ENCODE measurements at places on chromosomes 5 and 9.

GRCh38 chr9:81083854-81084512, 605.4 kb downstream of the TLE1 start:
- no peak for DNase-seq

DNA sequence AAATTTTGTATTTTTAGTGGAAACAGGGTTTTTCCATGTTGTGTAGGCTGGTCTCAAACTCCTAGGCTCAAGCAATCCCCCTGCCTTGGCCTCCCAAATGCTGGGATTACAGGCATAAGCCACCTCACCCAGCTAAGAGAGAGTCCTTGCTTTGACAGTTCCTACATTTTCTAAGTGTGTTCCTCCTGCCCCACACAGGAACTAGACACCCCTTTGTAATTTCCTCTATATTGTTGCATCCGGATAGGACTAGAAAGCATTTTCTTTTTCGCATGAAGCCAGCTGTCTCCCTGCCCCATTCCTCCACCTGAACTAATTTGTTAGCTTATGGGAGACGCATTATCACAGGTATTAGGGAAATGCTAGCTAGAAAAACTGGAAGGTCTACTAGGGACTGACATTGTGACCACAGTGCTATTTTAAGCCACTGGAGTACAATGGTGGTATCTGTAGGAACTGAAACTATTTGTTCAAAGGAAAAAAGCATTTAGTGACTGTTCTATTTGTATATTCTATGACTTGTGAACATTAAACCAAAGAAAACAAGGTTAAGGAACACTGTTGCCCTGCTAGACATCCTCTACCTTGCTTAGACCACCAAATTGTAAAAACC, 214.1 kb downstream of the SMARCA2 start:
- no peak for DNase-seq

GRCh38 chr9:28365020-28365640, 791.8 kb upstream of the C9orf72 start:
- no peak for DNase-seq

DNA sequence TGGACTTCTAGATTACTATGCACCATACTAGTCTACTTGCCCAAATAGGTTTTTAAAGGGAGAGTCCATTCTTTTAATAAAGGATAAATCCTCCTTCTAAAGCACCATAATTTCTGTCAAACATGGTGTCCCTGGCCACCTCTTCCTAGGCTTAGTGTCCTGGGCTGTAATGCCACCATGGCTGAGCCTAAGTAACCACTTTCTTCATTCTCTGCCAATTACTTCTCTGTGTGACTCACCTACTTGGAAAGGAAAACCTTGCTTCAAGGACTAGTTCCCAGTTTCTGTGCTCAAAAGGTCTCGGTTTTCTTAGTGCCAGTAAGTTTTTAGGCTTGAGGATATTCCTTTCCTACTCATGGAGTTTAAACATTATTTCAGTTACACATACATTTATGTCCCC, 273.4 kb downstream of the DENND1A start:
- no peak for DNase-seq

GRCh38 chr9:77024776-77025545, 5.5 kb downstream of the FOXB2 start:
- DNase-seq: no peak

GRCh38 chr5:166341740-166342337, 1949.6 kb upstream of the WWC1 start:
- no peak for DNase-seq

GRCh38 chr9:132645306-132645705, 24.5 kb downstream of the DDX31 start:
- no peak for DNase-seq

- no peak for DNase-seq
These were observed 62.8 kb downstream of the DCP2 start for GRCh38 chr5:113039229-113039933.

- no peak for DNase-seq
These were observed 43.0 kb downstream of the CYFIP2 start for GRCh38 chr5:157308836-157309465.

- DNase-seq: peak; percentile 45
These were observed 3.7 kb downstream of the HABP4 start for GRCh38 chr9:96453625-96454024.

DNA sequence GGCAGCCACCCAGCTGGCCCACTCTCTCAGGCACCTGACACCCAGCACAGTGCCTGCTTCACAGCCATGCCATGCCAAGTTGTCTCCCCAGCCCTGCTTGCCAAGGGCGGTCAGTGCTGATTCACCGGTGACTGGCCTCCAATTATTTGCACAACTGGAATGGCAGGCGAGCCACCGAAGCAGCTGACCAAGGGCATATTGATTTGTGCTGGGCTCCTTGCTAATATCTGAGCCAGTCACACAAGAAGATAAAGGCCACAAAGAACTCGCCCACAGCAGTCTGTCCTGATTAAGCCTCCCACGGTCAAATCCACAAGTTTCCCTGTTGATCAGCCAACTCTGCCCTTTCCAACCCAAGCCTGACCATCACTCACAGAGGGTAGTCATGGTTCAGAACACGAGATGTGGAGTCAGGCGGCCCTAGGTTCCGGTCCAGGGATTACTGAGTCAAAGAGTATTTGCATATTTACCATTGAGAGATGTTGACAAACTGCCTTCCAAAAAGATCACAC, 6.4 kb upstream of the EEIG1 start:
- no peak for DNase-seq

GRCh38 chr9:16899606-16900005, 29.1 kb upstream of the BNC2 start:
- no peak for DNase-seq

GRCh38 chr5:136020383-136021015, 8.3 kb upstream of the TGFBI start:
- DNase-seq: peak; percentile 87

DNA sequence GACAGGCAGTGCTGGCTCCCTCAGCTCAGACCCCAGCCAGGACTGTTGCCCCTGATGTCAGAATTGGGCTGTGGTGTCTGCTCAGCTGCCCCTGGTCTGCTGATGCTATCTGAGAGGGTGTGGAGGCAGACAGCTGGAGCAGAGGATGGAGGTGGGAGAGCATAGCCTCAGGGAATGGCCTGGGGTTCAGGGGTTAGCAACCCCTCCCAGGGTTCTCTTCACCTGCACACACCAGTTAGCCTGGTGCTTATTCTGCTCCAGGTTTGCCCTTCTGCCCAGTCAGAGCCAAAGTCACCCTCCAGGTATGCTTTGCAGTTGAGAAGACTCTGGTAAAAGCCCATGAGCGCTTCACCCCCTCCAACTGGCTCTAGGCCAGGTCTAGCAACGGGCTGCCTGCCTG, 109.8 kb downstream of the SAXO1 start:
- no peak for DNase-seq

DNA sequence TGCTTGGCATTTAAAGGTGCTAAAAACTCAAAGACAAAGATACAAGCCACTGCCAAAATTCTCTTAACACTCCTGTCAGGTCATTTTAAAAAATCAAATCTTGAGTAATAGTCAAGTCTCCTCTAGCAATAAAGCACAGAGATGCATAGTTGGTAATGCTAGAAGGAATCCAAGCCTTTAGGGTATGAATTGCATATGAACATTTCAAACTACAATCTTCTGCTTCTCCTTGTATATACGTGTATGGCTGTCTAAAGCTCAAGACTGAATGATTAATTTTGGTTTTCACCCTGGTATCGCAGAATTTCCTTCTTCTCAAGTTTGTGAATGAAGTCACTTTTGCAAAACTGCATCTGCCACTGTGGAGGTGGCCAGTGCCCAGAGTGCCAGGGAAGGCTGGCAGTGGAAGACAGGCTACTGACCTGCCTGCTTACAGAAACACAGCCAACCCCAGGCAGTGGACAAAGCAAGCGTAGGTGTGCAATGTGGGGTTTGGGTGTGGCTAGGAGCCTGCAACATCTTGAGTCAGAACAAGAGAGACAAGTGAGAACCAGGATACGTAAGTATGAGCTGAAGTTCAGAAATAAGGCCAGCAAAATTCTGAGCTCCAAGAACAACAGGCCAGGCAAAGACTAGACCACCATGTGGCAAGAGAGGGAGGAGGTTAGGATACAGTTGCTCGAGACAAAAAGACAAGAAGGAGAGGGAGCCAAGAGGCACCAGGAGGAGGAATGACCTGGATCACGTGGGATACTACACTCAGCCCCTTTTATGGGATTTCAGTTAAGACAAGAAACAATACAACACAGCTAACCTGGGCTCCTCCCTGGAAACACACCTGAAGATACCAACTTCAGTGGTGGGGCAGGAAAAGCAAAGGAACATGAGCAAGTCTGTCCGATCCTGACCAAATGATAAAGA, 22.6 kb downstream of the MYO10 start:
- no peak for DNase-seq

- DNase-seq: peak; percentile 60
These were observed 159.9 kb upstream of the RAI14 start for GRCh38 chr5:34496260-34496691.

- no peak for DNase-seq
These were observed 12.9 kb downstream of the PRRC2B start for GRCh38 chr9:131406563-131407436.

- no peak for DNase-seq
These were observed 638.3 kb downstream of the NR2F1-AS1 start for GRCh38 chr5:92942762-92943161.

DNA sequence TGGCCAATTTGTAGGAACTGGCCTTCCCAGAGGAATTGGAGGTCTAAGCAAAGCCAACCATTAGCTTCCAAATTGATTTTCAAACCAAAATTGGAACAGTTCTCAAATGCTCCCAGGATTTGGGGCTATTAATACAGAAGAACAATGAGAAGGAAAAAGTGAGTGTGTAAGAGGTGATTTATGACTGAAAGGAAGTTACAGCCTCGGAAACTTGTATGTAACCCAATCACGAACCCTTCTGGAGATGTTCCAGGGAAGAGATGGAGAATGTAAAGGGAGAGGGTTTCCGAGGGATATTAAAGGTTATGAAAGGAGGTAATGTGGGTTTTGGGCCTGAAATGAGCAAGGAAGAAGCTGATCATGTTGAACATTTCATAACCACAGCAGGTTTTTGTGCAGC, 93.2 kb upstream of the CXCL14 start:
- no peak for DNase-seq

DNA sequence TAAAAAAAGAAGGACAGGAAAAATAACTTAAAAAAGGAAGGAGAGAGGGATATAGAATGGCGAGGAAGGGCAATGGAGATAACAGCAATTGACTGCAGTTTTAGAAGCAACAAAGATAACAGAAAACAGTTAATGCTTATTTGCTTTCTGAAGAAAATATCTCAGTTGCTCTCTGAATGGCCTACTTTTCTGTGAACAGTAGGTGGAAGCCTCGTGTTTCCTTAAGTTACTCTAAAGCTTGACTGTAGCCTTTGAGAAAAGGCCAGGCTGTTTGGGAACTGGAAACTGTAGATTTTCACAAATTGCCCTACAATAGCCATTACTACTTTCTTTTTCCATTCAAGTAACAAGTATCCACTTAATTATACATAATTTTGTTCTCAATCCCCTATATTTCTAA, 404.5 kb downstream of the YTHDC2 start:
- DNase-seq: no peak

- no peak for DNase-seq
These were observed 101.0 kb downstream of the STARD4 start for GRCh38 chr5:111411301-111411700.

DNA sequence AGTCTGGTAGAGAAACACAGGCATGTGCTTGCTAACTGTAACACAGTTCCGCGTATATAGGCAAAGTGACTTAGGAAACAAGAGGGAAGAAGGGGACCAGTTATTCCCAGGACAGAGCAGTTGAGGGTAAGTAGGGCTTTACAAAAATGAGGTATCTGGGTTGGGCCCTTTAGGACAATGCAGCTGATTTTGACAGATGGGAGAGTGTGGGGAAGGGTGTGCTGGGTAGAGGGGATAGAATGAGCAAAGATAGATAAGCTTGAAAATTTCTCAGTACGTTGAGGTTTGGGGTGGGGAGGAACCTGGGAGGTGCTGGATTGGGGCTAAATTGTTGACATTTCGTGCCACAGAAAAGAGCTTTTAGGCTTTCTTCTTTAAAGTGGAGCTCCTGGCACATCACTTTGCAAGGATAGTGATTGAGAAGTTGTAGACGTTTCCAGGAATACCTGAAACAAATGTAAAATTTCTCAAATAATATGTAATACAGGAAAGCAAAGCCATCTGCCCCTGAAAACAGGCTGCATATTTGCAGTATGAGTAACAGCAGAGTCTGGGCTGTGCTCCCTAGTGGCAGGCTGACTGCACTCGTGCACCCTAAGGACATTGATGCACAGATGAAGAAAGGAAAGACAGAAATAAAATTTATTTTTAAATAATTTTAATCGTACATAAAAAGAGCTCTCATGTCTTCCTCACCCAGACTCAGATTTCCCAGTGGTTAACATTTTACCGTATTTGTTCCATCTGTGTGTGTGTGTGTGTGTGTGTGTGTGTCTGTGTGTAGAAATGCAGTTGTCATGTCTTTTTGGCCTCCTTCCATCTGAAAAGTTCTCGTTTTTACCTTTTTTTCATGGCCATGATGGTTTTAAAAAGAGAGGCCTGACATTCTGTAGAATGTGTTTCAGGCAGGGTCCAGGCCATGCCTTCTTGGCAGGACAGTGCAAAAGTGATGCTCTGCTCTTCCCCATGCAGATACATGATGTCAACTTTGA, 144.9 kb upstream of the DMRT1 start:
- DNase-seq: no peak

GRCh38 chr5:179974946-179975712, 67.4 kb upstream of the TBC1D9B start:
- DNase-seq: peak; percentile 45

DNA sequence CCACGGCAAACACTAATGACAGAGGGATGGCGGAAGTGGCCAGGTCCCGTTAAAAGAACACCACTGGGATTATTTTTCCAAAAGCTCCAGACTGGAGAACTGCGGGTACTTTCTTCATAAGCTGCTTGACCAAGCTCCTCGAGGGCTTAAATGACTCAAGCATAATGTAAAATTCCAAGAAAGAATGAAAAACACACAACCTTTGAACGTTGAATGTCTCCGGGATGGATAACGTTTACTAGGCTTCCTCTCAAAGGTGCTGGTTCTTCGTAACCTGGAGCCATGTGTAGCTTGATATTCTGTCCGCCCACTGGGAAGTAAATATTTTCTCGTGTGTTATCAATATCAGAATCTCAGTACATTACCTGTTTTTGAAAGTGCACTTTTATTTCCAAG, 67.6 kb downstream of the EPB41L4B start:
- no peak for DNase-seq

GRCh38 chr9:4514252-4515128, 24.2 kb downstream of the SLC1A1 start:
- DNase-seq: no peak

DNA sequence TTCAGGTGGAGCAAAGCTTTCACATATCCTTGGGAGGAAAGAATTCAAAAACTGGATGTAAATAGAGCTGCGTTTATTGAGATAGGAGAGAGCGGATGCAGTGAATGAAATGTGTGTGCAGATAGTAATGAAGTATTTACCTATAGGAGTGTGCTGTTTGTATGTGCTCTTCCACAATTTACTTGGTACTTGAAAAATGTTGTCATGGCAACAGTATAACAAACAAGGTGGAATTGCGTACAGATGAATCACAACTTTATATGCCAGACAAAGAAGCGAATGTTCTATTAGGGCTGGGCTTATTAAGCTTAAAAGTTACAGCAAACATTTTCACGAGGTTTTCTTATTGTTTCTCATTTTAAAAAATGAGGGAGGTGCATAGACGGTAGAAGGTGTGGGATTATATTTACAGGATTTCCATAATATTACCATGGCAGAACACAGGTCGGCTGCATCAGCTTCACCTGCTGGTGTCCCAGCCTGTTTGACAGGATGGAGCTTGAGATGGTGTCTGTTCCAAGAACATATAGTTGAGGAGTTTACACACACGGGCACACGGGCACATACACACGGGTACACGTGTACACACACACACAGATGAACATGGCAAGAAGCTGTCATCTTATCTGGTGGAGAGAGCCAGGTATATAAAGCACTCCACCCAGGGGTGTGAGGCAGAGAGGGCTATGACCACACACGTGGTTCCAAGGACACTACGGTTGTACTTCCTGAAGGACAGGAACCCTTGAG, 155.7 kb downstream of the RMI1 start:
- no peak for DNase-seq
